Peyer's patch (tissue), 4 donors: ENCODE measurements at places on chromosomes 2 and 18.

DNA sequence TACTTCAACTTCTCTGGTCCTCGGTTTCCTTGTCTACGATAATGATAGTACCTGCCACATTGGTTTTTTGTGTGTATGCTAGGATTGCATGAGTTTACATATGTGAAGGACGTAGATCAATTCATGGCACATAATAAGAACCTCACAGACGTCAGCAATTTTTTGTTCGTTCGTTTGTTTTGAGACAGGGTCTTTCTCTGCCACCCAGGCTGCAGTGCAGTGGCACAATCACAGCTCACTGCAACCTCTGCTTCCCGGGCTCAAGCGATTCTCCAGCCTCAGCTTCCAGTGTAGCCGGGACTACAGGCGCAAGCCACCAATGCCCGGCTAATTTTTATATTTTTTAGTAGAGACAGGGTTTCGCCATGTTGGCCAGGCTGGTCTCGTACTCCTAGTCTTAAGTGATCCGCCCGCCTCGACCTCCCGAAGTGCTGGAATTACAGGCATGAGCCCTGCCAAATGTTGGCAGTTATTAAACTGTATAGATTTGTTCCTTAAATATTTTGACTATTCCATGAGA lies 756 bp upstream of the SLC35F5 start:
- H3K4me3 ChIP-seq: peak overlapping the region; percentile 87
- H3K27me3 ChIP-seq: no peaks in the 10 kb centered on the region
- no peaks in the 10 kb centered on the region for H3K36me3 ChIP-seq
- peak overlapping the region; percentile 94 for H3K27ac ChIP-seq
- no peaks in the 10 kb centered on the region for H3K4me1 ChIP-seq

GRCh38 chr18:69230204-69230603 lies 170.5 kb upstream of the DOK6 start:
- no peak overlapping the region for H3K27ac ChIP-seq
- no peak overlapping the region for H3K4me3 ChIP-seq
- no peaks in the 10 kb centered on the region for H3K4me1 ChIP-seq
- DNase-seq: no peak

GRCh38 chr2:102473020-102473419 lies at the start of gene SLC9A4:
Gene SLC9A4, plus strand, starts transcription at chr2:102473226. Its CDS starts 534 bp downstream, at chr2:102473760.
- no peak within 1 kb of the TSS for H3K4me3 ChIP-seq
- H3K36me3 ChIP-seq: no peaks in the 10 kb centered on the region
- DNase-seq: no peak
- no peak within 1 kb of the TSS for H3K27ac ChIP-seq

DNA sequence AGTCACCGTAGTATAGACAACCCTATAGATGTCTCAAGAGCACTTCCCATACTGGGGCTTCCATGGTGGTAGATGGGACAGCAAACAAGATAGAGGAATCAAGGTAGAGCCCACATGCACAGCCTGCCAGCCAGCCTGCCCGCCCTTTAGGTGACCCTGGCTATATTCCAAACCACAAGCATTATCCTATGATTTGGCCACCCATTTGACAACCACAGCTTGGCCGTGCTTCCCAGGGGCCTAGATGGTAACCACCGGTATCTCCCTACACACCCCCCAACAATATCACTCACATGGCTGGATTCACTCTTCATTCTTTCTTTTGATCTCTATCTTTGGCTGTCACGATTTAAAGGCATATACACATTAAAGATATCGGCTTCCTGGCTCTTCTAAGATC lies 85.3 kb downstream of the CDK15 start:
- H3K4me1 ChIP-seq: no peaks in the 10 kb centered on the region
- H3K4me3 ChIP-seq: no peak overlapping the region
- H3K27me3 ChIP-seq: no peaks in the 10 kb centered on the region
- no peaks in the 10 kb centered on the region for H3K36me3 ChIP-seq

GRCh38 chr2:96274355-96275056 lies 8.5 kb downstream of the CIAO1 start:
- H3K4me1 ChIP-seq: no peaks in the 10 kb centered on the region
- H3K27me3 ChIP-seq: no peaks in the 10 kb centered on the region
- peaks cover 94% of the 10 kb centered on the region for H3K36me3 ChIP-seq
- H3K27ac ChIP-seq: no peak overlapping the region

DNA sequence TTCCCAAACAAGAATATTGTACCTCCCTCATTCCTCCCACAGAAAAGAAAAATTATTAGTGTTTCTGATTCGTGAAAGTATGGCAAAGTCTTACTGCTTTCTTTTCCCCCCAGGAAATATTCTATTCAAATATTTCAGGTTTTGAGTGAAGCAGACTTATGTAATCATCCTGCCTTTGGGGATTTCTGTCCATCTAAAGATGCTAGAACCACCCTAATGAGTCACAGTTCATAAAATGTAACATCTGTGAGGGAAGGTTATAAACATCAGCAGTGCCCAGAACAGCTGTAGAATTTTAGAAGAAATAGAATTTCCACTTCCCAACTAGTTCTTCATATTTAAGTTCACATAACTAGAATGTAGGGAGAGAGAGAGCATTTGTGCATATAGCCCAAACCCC lies 39.0 kb downstream of the EEF1B2 start:
- no peaks in the 10 kb centered on the region for H3K4me1 ChIP-seq
- no peaks in the 10 kb centered on the region for H3K36me3 ChIP-seq
- no peaks in the 10 kb centered on the region for H3K27me3 ChIP-seq
- no peak overlapping the region for H3K4me3 ChIP-seq

GRCh38 chr2:149606251-149606811 lies 18.8 kb upstream of the MMADHC start:
- H3K4me1 ChIP-seq: no peaks in the 10 kb centered on the region
- no peaks in the 10 kb centered on the region for H3K36me3 ChIP-seq
- H3K4me3 ChIP-seq: no peak overlapping the region
- H3K27ac ChIP-seq: no peak overlapping the region

- peak overlapping the region; percentile 89 for H3K4me3 ChIP-seq
- peaks cover 9% of the 10 kb centered on the region for H3K4me1 ChIP-seq
- H3K27ac ChIP-seq: peak overlapping the region; percentile 88
- peak; percentile 70 for DNase-seq
- H3K36me3 ChIP-seq: no peaks in the 10 kb centered on the region
These were observed 507 bp downstream of the PKP4 start for GRCh38 chr2:158457092-158457825.

- peak; percentile 32 for DNase-seq
- H3K27me3 ChIP-seq: no peaks in the 10 kb centered on the region
These were observed 92.8 kb downstream of the NFATC1 start for GRCh38 chr18:79488311-79489050.

DNA sequence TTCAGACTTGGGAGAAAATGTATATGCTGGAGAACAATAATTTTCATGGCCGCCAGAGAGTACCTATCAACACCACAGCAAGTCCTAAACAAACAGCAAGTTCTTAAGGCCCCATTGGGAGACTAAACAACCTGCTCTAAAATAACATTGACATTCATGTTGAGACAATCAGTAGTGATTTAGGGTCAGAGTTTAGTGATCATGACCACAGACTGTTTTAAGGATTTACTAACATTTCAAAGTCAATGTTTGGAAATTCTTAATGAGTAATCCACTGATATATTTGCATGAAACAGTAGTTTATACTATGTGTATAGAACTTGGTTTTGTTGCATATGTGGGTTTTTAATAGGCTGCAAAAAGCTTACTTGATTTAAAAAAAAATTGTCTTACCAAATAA lies 34.7 kb downstream of the RASGRP3 start:
- H3K27me3 ChIP-seq: no peaks in the 10 kb centered on the region
- H3K36me3 ChIP-seq: no peaks in the 10 kb centered on the region
- no peaks in the 10 kb centered on the region for H3K4me1 ChIP-seq
- DNase-seq: no peak

- H3K27me3 ChIP-seq: no peaks in the 10 kb centered on the region
- H3K27ac ChIP-seq: no peak overlapping the region
- no peak overlapping the region for H3K4me3 ChIP-seq
- H3K36me3 ChIP-seq: no peaks in the 10 kb centered on the region
These were observed 154.8 kb upstream of the FHL2 start for GRCh38 chr2:105553538-105554196.

GRCh38 chr2:238162846-238163441 lies 4.2 kb downstream of the ERFE start:
- peaks cover 23% of the 10 kb centered on the region for H3K27me3 ChIP-seq
- no peak for DNase-seq
- H3K36me3 ChIP-seq: no peaks in the 10 kb centered on the region

- H3K36me3 ChIP-seq: no peaks in the 10 kb centered on the region
- peaks cover 11% of the 10 kb centered on the region for H3K4me1 ChIP-seq
- H3K4me3 ChIP-seq: no peak overlapping the region
These were observed 34.5 kb downstream of the PCBP1 start for GRCh38 chr2:70121627-70122372.

DNA sequence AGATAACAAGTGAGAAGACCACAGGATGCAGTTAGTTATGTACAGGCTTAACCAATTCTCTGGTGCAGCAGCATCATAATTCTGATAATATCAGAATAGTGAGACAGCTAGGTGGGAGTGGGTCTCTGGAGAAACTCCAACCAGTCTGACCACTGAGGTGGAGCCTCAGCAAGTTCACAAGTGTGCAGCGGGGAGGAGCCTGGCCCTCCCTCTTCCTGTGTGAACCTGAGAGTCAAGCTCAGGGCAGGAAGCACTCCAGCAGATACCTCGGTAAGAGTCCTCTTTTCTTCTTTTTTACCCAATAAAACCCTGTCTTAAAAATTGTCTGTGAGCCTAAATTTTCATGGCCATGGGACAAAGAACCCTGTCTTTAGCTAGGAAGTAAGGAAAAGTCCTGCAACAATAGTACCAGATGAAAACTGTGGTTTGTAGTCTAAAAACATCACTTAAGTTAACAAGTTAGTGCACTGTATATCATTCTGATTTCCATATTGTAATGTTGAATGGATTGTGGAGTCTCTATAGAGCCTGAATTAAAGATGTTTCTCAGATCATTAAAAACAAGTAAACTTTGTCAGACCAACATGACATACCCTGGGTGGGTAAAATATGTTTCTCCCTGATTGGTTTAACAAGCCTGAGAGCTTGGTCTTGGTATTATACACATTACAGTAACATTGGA lies 370.8 kb downstream of the TMEM182 start:
- H3K36me3 ChIP-seq: no peaks in the 10 kb centered on the region
- no peak for DNase-seq
- no peaks in the 10 kb centered on the region for H3K4me1 ChIP-seq
- no peak overlapping the region for H3K27ac ChIP-seq

GRCh38 chr18:80075940-80076339 lies 33.1 kb upstream of the ADNP2 start:
- H3K36me3 ChIP-seq: no peaks in the 10 kb centered on the region
- H3K4me1 ChIP-seq: no peaks in the 10 kb centered on the region
- no peak overlapping the region for H3K27ac ChIP-seq
- DNase-seq: no peak

- H3K4me1 ChIP-seq: no peaks in the 10 kb centered on the region
- H3K4me3 ChIP-seq: no peak overlapping the region
- H3K36me3 ChIP-seq: no peaks in the 10 kb centered on the region
- no peak for DNase-seq
- no peaks in the 10 kb centered on the region for H3K27me3 ChIP-seq
These were observed 571.9 kb upstream of the CNTNAP5 start for GRCh38 chr2:123453046-123453700.
